Bronchial epithelial cell (primary cell): ENCODE measurements at places on chromosomes 2 and 18.

- DNase-seq, result no peak
These were observed 25.1 kb downstream of the NEDD4L start for GRCh38 chr18:58069099-58069498.

DNA sequence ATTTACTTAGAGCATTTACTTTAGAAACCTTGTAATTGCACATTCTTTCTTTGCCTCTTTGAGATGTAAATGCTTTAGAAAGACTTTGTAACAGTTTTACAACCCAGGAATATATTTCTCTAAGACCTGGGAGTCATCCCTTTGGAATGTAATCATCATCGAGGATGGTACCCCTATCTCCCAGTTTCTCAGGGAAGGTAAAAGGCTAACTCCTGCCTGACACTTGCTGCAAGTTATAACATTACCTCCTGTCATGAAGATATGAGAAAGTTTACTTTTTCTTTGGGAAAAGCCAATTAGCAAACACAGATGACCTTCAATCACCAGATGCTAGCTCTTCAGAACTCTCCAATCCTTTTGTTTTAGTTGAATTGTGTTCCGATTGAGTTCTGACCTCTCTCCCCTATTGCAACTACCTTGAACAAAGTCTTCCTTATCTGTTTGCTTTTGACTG is 420.3 kb upstream of the FSIP2 start:
- peak; percentile 1 for DNase-seq

DNA sequence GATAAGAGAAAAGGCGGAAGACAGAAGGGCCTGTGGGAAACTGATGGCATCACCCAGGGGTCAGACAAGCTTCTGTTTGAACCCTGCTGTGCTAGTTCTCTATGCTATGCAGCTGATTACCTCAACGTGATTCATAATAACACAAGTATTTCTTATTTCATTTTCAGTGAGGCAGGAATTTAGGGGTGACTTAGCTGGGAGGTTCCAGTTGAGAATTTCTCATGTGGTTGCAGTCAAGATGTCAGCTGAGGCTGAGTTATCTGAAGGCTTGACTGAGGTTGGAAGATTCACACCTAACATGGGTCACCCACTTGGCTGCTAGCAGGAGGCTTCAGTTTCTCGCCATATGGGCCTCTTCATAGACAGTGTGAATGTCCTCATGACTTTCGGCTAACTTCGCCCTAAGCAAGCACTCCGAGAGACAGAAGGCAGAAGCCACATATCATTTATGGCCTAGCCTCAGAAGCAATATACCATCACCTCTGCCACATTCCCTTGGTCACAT is 34.0 kb upstream of the TMEM131 start:
- DNase-seq, result peak; percentile 16

DNA sequence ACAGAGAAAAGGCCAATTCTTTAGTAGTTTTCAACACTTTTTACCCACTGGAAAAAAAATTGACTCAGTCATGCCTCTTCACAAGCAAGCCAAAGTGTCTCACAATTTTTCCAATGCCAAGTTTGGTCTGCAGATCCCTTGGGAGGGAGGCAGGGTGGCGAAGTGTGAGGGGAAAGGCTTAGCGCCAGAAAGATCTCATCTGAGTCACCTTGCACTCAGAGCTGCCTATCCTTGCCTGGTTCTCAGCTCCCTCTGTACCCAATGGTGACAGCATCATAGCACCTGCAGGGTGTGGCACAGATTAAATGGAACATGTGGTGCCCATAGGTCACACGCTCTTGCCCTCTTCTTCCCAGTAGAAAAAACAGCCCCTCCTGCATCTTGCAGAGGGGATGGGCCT is 55.2 kb upstream of the GYPC start:
- no peak for DNase-seq

- no peak for DNase-seq
These were observed 54.8 kb downstream of the CALCRL start for GRCh38 chr2:187393211-187393610.

- no peak for DNase-seq
These were observed 33.4 kb downstream of the LAMA3 start for GRCh38 chr18:23722646-23723045.

GRCh38 chr18:38539371-38539770 is 973.8 kb upstream of the CELF4 start:
- no peak for DNase-seq

DNA sequence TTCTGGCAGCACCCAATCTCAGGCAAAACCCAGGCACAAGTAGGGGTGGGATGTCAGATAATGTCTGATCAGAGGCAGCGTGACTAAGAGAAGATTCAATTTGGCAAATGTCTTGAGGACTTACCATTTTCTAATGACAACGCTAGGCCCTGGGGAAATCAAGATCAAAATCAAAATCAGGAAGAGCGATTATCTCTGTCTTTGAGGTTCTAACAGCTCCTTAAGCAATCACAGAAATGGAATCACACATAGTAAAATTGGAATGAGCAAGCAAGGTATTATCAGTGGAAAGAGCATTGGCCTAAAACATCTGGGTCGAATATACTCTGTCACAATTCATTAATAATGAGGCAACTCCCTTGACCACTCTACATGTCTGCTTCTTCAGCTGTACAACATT is 8.6 kb upstream of the SERPINB2 start:
- no peak for DNase-seq

- no peak for DNase-seq
These were observed 42.6 kb downstream of the INPP4A start for GRCh38 chr2:98487101-98487805.

DNA sequence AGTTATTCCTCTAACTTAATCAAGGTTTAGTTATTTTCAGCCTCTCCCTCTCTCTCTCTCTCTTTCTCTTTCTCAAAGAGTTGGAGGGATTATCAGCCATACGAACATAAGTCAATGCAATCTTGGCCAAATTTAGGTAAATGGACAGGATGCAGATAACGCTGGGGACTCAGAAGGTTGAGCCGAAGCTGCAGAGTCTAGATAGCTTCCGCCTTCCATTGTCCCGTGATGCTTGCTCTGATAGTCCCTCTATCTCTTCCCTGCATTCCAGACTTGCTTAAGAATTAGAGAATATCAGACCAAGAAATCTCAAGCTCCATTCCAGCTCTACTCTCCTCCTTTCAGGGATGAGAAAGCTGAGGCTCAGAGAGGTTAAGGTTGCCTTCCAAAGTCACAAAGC is 502.8 kb upstream of the TNP1 start:
- DNase-seq, result no peak

DNA sequence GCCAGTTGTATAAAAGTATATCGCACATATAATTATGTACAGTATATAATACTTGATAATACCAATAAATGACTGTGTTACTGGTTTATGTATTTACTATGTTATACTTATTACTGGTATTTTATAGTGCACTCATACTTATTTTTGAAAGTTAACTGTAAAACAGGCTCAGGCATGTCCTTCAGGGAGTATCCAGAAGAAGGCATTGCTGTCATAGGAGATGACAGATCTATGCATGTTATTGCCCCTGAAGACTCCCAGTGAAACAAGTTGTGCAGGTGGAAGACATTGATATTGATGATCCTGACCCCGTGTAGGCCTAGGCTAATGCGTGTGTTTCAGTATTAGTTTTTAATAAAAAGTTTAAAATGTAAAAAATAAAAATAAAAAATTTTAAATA is 20.3 kb upstream of the ASXL3 start:
- peak; percentile 80 for DNase-seq

DNA sequence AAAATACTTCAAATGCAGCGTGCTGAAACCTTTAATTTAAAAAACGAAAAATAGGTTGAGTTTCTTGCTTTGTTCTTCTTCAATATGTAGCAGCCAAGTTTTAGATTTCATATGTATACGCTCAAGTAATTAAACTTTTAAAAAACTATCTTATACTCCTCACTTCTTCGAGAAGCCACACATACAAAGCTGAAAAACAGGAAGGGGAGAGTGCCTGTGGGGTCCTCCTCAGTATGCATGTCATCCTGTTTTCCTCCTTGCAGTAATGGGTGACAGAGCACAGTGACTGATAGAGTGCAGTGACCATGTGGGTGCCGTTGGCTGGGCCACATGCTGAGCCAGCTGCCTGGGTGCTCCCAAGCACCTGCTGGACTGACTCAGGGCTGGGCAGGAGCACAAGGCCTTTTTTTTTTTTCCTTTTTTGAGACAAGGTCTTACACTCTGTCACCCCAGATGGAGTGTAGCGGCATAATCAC is 33.3 kb downstream of the UXS1 start:
- no peak for DNase-seq

DNA sequence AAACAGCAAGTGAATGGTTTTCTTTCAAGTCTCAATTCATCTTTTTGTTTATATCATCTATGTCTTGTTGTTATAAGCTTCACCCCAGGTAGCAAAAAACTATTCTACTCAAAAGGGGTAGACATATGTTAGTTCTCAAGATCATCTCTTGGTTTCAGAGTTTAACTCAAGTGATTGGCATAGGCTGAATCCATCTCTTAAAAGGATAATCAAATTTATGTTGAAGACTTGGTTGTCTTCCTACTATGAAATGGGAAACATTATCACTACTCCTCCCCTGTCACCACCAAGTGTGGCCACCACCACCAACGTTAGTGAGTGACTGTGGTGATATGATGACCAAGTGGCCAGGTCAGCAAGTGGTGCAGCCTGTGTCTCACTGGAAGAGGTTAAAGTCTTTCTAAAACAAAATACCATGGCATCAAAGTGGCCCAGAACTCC is 1.5 kb downstream of the IL1B start:
- no peak for DNase-seq

- no peak for DNase-seq
These were observed 92.5 kb downstream of the FHOD3 start for GRCh38 chr18:36389811-36390581.

DNA sequence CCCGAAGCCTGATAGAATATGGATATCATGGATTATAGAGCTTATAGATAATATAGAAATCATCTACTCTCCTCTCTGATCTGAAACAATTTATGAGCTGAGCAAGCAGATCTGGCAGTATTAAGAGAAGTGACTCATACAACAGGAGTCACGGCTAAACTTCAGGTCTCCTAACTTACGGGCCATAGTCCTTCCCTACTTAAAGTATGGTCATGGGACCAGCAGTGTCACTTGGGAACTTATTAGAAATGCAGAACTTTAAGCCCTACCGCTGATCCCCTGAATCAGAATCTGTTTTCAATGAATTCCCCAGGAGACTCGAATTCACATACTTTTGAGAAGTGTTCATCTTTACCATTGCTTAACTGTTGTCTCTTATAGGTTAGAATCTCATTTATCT is 195.7 kb upstream of the FANCL start:
- peak; percentile 30 for DNase-seq
